ENCODE measurements at places on chromosomes 6 and 20.

DNA sequence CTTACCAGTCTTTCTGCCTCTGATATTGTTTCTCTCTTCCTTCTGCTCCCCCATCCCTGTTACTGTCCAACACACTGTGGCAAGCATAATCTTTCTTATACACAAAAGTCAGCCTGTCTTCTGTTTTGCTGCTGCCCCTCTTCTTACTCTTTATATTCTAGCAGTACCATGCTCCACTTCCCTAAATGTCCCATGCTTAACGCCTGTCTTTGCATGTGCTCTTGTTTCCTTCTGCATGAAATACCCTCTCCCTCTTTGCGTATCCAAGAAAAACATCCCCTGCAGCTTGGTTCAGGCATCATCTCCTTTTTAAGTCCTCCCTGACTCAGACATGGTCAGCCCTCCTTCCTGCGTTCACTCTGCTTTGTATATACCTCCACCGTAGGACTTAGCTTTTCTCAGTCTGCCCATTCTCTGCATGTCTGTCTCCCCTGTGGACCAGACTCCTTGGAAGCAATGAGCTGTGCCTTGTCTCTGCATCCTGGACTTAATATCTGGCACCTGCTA is 103.9 kb downstream of the CTNNBL1 start:
- no peak for DNase-seq

GRCh38 chr6:159978291-159979135 is 9.6 kb downstream of the IGF2R start:
- peak; percentile 10 for DNase-seq

DNA sequence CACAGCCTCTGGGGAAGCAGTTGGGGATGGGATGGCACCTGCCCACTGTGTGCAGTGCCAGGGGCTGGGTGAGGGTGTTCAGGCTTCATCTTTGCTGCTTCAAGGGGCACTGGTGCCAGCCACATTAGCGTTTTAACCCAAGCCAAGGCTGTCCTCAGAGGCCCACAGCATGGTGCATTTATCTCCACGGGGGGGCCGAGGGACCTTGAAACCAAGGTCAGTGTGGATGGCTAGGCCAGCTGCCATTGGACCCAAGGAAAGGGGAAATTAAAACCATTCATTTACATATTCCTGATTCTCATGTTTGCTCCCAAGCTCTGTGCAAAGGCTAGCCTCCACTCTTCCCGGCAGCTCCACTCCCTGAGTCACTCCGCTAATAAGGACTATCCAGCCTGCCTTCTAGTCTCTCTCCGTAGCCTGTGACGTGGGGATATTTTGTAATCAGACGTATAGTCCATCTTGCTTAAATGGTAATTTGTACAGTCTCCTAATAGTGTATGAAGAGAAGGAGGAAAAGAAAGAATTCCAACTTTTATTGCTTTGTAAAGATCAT is 197.1 kb downstream of the CDH4 start:
- DNase-seq, result no peak

DNA sequence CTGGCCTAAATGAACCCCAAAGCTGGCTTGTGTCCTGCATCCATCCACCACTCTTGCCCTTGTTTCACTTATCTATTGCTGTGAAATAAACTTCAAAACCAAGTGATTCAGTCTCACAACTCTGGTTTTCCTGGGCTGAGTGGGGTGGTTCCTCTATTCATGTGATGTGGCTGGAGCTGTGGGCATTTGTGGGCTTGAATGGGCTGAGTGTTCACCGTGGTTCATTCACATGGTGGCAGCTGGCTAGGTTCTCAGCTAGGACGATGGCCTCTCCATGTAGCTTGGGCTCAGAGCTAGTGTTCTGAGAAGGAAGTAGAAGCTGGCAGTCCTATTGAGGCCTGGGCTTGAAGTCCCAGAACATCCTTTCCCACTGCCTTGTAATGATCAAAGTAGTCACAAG is 30.4 kb downstream of the FKBP1A start:
- DNase-seq, result no peak

DNA sequence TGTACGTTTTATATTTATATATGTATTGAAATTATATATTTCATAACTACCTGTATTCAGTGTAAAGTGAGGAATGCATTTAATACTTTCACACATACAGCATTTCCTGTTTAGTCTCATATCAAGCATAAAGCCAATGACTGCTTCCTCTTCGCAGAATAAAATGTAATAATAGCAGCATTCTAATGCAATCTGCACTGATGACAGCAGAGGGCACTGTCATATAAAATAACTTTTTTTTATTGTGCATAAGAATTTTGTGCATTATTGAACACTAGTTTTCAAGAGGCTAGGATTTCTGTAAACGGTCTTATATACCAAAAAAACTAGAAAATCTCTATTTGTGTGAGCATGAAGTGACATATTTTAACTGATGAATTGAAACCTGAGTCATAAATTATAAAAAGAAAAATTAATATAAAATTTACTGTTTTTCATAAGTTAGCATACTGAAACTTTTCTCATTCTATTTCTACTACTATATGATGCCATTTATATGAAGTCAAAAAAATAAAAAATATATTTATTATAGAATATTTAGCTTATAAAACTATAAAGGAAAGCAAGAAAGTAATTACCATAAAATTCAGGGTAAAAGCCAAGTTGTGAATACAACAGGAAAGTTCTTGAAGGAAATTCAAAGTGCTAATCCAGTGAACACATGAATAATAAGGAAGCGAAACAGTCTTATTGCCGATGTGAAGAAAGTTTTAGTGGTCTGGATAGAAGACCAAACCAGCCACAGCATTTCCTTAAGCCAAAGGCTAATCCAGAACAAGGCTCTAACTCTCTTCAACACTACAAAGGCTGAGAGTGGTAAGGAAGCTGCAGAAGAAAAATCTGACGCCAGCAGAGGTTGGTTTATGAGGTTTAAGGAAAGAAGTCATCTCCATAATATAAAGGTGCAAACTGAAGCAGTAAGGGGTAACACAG is 36.3 kb downstream of the RNF146 start:
- DNase-seq, result peak; percentile 22

GRCh38 chr6:6434723-6435122 is 114.3 kb upstream of the F13A1 start:
- DNase-seq, result no peak

DNA sequence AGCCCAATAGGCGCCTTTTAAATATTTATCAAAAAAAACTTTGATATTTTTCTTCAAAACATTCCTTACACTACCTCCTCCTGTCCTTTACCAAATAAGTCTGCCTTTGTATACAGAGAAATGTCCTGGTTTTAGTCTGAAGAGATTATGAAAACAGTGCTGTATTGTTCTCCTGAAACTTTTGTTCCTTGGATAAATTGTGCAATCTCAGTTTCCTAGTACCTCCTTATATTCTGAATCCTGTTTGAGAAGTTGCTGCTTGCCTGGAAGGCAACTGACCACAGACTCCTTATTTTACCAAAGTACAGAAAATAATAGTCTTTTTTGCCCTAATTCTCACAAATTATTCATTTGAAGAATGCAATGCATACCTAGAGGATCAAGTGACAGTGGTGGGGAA is 349.5 kb downstream of the EPHA7 start:
- DNase-seq, result no peak

GRCh38 chr20:46376196-46376785 is 30.1 kb downstream of the ELMO2 start:
- no peak for DNase-seq

GRCh38 chr6:149717255-149717587 is 680 bp downstream of the LATS1 start:
- no peak for DNase-seq

- DNase-seq, result no peak
These were observed 25.3 kb downstream of the SERAC1 start for GRCh38 chr6:158142789-158143188.

DNA sequence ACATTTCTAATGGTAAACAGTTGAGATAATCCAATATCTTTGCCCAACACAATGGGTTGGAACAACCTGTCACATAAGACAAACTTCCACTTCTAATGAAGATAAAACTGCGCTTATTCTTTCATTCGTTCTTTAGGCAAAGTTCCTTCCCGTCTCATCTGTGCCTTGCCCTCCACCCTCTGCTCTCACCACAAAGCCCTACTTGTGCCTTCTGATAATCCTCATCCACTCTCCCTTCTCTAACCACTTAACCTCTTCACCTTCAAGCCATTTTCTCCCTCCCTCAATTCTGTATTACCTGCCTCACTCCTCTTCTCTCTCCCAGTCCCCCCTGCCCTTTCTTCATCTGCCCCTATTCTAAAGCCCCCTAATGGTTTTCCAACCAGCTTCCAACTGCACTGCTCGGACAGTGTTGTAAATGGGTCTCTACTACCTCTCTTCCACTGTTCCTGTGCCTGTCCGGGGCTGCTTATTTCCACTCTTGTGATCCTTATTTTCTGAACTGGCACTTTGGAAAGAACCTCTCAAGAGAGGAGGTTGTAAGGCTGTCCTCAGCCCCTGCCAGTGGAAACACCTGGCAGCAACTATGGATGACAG is 62.9 kb upstream of the MYB start:
- DNase-seq, result no peak

DNA sequence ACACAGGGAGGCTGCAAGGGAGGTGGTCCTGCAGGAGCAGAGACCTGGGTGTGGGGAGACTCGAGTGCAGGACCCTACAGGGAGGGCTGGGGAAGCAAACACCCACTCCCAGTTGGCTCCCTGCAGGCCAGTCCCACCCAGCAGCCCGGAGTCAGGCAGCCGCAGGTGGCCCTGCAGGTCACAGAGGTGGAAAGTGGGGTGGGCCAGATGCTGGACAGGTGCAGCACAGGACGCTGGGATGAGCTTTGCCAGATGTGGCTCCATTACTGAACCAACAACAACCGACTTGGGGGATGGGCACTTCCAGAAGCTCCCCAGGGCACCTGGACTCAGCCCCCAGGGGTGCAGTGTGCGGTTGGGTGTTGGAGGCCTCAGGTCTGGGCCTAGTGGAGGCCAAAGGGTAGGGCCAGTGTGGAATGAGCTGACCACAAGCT is 26.6 kb upstream of the MYT1 start:
- no peak for DNase-seq

- no peak for DNase-seq
These were observed 5.0 kb upstream of the TRAF3IP2 start for GRCh38 chr6:111610548-111611172.

- DNase-seq, result peak; percentile 46
These were observed 117.3 kb downstream of the OPRM1 start for GRCh38 chr6:154156135-154156896.

DNA sequence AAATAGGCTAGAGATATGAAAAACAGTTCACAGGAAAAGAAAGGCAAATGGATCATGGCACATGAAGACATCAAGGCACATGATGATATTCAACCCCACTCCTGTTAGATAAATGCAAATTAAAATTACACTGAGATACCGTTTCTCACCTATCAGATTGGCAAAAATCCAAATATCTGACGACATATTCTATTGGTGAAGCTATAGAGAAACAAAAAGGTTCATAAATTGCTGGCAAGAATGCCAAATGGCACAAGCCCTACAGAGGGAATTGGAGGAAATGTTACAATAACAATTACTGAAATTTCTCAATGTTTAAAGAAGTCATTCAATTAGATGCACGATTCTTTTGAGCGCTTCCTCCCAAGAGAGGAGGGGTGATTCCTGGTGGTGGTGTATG is 45.3 kb upstream of the DSN1 start:
- DNase-seq, result no peak

GRCh38 chr6:137871831-137872454 is 4.9 kb downstream of the TNFAIP3 start:
- DNase-seq, result no peak

- no peak for DNase-seq
These were observed 153.0 kb downstream of the PHF3 start for GRCh38 chr6:63788569-63788968.

DNA sequence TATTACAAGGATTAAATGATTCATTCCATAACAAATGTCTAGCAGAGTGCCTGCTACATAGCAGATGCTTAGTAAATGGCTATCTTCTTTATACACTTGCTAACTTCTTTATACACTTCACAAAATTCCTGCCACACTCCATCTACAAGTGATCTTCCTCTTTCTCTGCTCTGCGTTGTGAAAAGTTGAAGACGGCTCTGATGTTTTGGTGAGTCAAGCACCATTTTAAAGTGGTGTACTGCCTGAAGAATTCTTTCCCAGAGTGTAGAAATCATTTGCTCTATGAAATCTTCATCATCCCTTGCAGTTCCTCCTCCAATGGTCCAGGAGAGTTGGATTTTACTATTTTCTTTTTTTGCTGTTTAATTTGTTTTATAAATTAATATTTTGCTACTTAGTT is 74.9 kb downstream of the TNFAIP3 start:
- DNase-seq, result no peak

GRCh38 chr6:37742401-37742760 is 44.7 kb upstream of the MDGA1 start:
- DNase-seq, result no peak

GRCh38 chr6:72783666-72784065 is 161.8 kb downstream of the KCNQ5 start:
- no peak for DNase-seq

DNA sequence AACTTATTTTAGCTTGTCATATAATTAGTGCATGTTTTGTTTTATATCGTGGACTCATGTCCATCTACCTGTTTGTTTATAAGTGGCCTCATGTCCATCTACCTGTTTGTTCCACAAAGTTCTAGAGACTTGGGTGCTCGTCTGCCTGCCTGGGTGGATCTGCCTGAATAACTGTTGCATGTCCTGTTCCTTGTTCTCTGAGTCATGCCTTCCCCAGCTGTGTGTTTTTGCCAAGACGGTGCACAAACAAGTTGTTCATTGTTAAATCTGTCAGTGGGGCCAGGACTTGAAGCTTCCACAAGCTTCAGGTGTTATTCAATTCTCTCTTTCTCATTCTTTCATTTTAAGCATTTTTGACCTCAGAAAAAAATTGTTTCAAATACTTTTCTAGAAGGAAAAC is 358.0 kb upstream of the CITED2 start:
- DNase-seq, result no peak

Data from stimulated activated CD4-positive, alpha-beta T cell treated with anti-CD3 and anti-CD28 coated beads, Interleukin-4, amount 100 ng/mL, for 4 hours (primary cell).